Thoracic aorta (tissue), 2 donors: ENCODE measurements at places on chromosomes 13 and 19.

GRCh38 chr19:49361438-49362047, 673 bp downstream of the TEAD2 start:
- no peak for DNase-seq
- H3K36me3 ChIP-seq = peaks cover 11% of the 10 kb centered on the region
- peak overlapping the region; percentile 86 for H3K4me3 ChIP-seq
- H3K27ac ChIP-seq = peak overlapping the region; percentile 89
- no peaks in the 10 kb centered on the region for H3K27me3 ChIP-seq

- no peak overlapping the region for H3K4me3 ChIP-seq
- no peaks in the 10 kb centered on the region for H3K27me3 ChIP-seq
- DNase-seq = no peak
- H3K36me3 ChIP-seq = no peaks in the 10 kb centered on the region
Observed at GRCh38 chr13:33287142-33287882, 1.8 kb upstream of the STARD13 start.

- H3K4me1 ChIP-seq = no peaks in the 10 kb centered on the region
- H3K36me3 ChIP-seq = no peaks in the 10 kb centered on the region
- H3K27me3 ChIP-seq = no peaks in the 10 kb centered on the region
- H3K27ac ChIP-seq = no peak overlapping the region
Observed at GRCh38 chr13:100473087-100473486, 115.5 kb downstream of the GGACT start.

DNA sequence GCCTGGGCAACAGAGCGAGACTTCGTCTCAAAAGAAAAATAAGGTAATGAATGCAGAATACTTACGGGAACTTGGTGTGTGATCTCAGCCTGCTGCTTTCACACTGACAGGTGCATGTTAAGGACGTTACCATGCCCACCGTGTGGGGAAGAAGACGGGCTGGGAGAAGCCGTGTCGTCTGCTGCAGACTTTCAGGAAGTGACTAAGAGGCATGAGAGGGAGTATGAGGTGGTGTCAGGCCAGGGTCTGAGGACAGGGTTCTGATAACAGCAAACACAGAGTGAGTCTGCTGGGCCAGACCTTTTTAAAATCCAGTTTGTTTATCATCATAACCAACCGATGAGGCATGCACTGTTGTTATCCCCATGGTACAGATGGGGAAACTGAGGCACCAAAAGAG, 13.6 kb upstream of the GALP start:
- no peak overlapping the region for H3K4me3 ChIP-seq
- H3K27me3 ChIP-seq = no peaks in the 10 kb centered on the region
- no peaks in the 10 kb centered on the region for H3K4me1 ChIP-seq

DNA sequence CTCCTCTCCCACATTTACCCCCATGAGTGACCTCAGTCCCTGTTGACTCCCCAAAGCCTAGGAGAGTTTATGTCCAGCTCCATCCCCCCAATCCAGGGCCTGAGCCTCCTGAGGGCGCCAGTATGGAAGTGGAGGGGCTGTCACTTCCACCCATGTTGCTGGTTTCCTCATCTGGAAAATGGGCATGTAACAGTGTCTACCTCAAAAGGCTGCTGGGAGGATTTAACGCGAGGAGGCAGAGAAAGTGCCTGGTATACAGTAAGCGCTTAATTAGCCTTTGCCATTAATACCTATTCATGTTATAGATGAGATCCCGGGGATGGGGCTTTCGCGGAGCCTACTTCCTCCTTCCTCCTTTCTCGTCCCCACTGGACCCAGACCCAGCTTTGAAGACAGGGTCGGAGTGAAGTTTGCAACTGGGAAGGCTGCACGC, 476 bp downstream of the TYK2 start:
- H3K36me3 ChIP-seq = peaks cover 8% of the 10 kb centered on the region
- no peaks in the 10 kb centered on the region for H3K27me3 ChIP-seq
- no peak for DNase-seq
- peaks cover 11% of the 10 kb centered on the region for H3K4me1 ChIP-seq
- peak overlapping the region; percentile 69 for H3K27ac ChIP-seq

- no peak overlapping the region for H3K4me3 ChIP-seq
- no peak overlapping the region for H3K27ac ChIP-seq
- no peaks in the 10 kb centered on the region for H3K4me1 ChIP-seq
- H3K36me3 ChIP-seq = no peaks in the 10 kb centered on the region
- no peaks in the 10 kb centered on the region for H3K27me3 ChIP-seq
Observed at GRCh38 chr13:113164492-113164891, 6.0 kb downstream of the PROZ start.

DNA sequence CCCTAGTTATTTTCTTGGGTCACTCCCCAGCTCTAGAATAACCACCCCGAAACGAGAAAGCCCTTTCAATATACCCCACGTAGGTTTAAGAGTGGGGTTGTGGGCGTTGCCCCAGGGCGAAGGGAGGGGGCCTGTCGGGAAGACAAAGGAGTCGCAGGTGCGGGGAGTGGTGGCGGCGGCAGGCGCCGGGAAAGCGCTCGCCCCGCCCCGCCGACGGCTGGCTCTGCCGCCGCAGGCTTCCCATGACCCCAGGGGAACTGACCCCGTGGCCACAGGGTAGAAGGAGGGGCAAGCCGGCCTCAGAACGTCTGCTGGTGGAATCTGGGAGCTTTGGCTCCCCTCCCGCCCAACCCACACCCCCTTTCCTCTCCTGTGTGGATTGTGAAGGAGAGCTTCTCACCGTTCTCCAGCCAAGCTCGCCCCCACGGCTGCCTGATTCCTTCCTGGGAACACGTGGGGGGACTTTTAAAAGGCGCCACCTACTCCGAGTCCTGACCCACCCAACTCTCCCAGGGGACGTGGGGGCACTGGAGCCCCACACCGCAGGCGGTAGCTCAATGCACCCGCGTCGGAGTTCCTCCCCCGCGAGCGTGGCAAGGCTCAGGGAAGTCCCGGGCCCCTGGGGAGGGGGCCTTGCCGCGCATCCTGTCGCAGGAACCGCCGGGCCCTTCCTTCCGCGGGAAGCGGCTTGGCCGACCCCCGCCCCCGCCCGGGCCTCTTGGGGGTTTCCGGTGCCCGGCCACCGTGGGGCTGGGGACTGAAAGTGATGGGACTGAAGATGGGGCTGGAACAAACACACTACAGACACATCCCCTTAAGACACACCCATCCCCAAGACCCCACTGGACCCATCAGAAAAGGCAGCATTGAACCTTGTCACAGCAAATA, 5.5 kb downstream of the IER2 start:
- no peak for DNase-seq
- H3K27ac ChIP-seq = peak overlapping the region; percentile 99
- H3K36me3 ChIP-seq = no peaks in the 10 kb centered on the region
- peak overlapping the region; percentile 100 for H3K4me3 ChIP-seq
- H3K4me1 ChIP-seq = peaks cover 3% of the 10 kb centered on the region

DNA sequence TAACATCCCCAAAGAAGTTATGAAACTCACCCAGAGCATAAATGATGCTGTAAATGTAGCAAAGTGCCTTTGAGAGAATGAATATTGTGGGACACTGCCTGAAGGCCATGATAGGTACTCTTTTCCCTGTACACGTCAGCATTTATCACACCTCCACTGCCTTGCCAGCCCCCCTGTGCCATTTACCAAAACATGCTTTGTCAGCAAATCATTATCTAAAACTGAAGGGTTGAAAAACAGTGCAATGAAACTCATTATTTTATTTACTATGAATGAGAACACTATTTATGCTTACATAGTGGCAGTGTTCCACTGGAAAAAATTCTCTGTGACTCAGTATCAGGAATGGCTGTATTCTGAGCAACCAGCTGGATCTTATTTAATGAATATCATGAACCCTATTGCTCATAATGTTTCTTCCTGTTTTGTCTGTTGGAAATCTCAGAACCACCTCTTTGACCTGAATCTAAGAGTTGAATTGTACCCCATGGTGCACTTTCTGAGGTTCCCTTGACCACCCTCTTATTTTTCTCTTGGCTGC, 564.1 kb downstream of the DCT start:
- H3K36me3 ChIP-seq = no peaks in the 10 kb centered on the region
- H3K27me3 ChIP-seq = no peaks in the 10 kb centered on the region
- H3K27ac ChIP-seq = no peak overlapping the region
- H3K4me1 ChIP-seq = no peaks in the 10 kb centered on the region
- H3K4me3 ChIP-seq = no peak overlapping the region

DNA sequence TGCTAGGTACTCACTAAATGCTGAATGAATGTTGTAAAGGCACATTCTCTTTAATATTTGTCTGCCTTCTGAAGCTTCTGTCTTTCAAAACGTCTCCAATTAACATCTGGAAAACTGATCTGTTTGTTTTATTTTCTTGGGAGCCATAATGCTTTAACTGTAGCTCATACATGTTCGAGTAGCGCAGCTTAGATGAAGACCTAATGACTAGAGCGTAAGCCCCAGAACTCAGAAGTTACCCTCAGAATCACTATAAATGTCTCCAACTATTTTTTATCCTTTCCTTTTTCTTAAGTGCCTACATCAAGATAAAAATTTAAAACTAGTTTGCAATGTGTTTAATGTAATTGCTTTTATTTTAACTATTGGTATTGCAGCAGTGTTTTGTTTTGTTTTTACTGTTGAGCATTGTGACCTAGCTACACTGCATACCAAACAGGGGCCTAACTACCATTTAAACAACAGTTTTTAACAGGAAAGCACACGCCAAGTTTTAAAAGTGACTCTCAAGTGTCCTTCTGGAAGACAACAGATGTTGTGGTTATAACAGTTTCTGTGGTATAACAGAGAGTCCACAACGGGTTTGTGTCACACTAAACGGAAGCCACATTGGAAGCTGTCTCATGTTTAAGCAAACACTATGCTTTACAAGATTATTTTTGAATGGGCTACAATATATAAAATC, 42.0 kb downstream of the MRPL57 start:
- H3K4me1 ChIP-seq = no peaks in the 10 kb centered on the region
- H3K4me3 ChIP-seq = no peak overlapping the region
- H3K27ac ChIP-seq = no peak overlapping the region
- H3K36me3 ChIP-seq = no peaks in the 10 kb centered on the region
- H3K27me3 ChIP-seq = no peaks in the 10 kb centered on the region
- DNase-seq = no peak

DNA sequence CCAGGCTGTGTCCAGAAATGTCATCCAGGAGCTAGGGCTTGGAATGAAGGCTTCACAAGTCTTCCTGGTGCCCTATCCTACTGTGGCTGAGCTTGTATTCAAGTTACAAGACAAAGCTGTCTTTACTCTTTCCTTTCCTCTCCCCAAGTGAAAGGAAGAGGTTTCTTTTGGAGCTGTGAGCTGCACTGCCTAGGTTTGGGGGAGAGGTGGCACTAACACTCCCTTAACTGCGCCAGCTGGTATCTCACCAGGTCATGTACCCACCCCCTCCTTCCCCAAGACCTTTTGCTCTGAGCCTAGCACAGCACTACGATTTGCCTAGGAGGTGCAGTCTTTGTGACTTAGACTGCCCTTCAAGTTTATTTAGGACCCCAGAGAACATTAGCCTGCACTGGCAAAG, 2053.6 kb upstream of the PRR20A start:
- no peak overlapping the region for H3K27ac ChIP-seq
- no peaks in the 10 kb centered on the region for H3K4me1 ChIP-seq
- no peaks in the 10 kb centered on the region for H3K36me3 ChIP-seq
- no peak for DNase-seq
- no peak overlapping the region for H3K4me3 ChIP-seq

DNA sequence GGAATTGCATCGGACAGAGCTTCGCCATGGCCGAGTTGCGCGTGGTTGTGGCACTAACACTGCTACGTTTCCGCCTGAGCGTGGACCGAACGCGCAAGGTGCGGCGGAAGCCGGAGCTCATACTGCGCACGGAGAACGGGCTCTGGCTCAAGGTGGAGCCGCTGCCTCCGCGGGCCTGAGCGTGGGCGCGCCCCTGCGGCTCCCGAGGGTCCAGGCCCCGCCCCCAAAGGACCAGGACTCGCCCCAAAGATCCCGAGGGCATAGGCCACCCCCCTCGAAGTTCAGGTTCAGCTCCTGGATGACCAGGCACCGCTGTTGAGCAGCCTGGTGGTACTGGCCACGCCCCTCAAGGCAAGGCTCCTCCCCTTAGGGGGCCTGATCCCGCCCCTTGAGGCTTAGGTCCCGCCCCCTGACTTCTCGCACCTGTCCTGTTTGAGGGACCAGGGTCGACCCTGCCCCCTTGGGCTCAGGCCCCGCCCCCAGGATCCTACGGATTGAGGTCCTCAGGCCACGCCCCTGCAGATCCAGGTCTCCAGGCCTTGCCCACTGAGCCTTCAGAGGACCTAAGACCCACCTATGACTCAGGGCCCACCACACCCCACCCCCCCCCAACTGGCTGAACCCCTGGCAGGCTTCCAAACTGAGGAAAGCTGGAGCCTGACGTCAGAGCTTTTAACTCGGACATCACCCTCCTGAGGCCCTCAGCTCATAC, 43.1 kb downstream of the CYP4F22 start:
- H3K4me3 ChIP-seq = peak overlapping the region; percentile 66
- no peak for DNase-seq
- H3K36me3 ChIP-seq = no peaks in the 10 kb centered on the region
- no peaks in the 10 kb centered on the region for H3K27me3 ChIP-seq
- H3K27ac ChIP-seq = no peak overlapping the region
- peaks cover 6% of the 10 kb centered on the region for H3K4me1 ChIP-seq

DNA sequence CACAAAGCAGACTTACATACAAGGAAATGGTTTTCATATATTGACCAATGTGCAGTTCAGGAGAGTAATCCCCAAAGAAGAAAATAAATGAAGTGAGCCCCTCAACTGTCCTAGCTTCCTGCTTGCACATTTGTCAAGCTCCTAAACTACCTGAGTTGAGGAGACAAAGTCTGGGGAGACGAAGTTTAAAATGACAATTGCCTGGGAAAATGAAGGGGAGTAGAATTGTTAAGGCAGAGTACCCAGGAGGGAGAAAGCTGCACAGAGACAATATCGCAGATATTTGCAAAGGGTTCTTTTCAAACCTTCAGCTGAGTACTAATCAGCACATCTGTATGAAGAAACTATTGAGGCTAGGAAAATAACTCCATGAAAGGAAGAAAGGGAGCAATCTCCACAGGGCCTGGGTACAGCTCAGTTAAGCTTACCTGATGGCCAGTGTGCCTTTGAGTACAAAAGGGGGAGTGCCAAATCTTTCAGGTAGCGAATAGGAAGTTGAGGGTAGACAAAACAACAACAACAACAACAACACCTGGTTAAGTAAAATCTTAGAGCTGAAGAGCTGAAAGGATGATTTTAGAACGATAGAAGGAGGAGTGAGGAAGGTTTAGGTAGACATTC, 1700.1 kb upstream of the PRR20A start:
- no peaks in the 10 kb centered on the region for H3K27me3 ChIP-seq
- no peak overlapping the region for H3K27ac ChIP-seq
- H3K36me3 ChIP-seq = no peaks in the 10 kb centered on the region
- H3K4me1 ChIP-seq = no peaks in the 10 kb centered on the region
- H3K4me3 ChIP-seq = no peak overlapping the region

- H3K27ac ChIP-seq = no peak overlapping the region
- H3K36me3 ChIP-seq = no peaks in the 10 kb centered on the region
- no peak for DNase-seq
- peaks cover 8% of the 10 kb centered on the region for H3K4me1 ChIP-seq
Observed at GRCh38 chr13:84400706-84401105, 518.4 kb upstream of the SLITRK1 start.
